ENCODE measurements at places on chromosomes 13 and 19. TPM values are rescaled to one million over a fixed set of nuclear protein-coding genes. Genes with fewer than 3 reads are reported as not detected.

The UQCR11 gene
- 117 TPM for polyA plus RNA-seq

The EDNRB gene
- 78.2 TPM for polyA plus RNA-seq

The ZNF83 gene
- 69.9 TPM for polyA plus RNA-seq

The GRK1 gene
- polyA plus RNA-seq = 0.07 TPM

The IGLON5 gene
- 2.7 TPM for polyA plus RNA-seq

The ZSCAN18 gene
- polyA plus RNA-seq = 73.4 TPM

The CEACAM19 gene
- polyA plus RNA-seq = 10.9 TPM

The CGB8 gene
- not detected for polyA plus RNA-seq

The ZNF433 gene
- polyA plus RNA-seq = 15.4 TPM

The ZSCAN1 gene
- 2.0 TPM for polyA plus RNA-seq

The BAX gene
- 65.9 TPM for polyA plus RNA-seq

The ANGPTL4 gene
- polyA plus RNA-seq = 1.7 TPM

The KIR2DL3 gene
- polyA plus RNA-seq = 0.10 TPM

The CCDC70 gene
- polyA plus RNA-seq = not detected

The GFY gene
- not detected for polyA plus RNA-seq

Measured in right renal cortex interstitium (tissue), 3 donors.